SIG-M5 (cell line): ENCODE measurements at places on chromosomes 4 and X.

GRCh38 chr4:158163941-158164767 lies 8.7 kb downstream of the GASK1B start:
- DNase-seq: no peak

DNA sequence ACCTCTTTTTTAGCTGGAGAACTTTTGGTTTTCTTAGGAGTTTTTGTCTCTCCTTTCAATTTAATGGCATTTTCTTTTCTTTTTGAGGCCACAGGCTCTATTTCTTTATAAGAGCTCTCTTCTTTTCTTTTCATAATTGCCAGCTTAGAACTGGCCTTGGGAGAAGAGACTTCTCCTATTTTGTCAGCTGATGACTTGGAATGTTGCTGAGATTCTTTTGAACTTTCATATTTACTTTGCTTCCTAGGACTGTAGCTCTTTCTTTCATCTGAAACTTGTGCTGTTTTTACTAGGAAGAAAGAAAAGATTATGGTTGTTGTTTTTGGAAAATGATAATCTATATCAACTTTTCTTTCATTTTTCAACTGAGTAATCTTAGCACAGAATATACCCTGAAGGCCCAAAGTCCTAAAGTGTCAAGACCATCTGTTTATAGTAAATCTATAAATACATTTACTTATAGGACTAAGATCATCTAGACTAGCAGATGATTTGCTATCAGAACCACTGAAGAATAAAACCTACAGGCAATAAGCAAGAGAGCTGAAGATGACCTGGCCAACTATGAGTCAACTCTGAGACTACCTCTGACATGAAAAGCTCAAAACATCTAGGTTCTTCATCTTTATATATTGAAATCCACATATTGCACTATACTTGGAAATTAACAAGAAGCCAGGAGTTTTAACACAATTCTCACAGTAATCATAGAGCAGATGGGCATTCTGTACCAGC lies 45.6 kb downstream of the RFC1 start:
- DNase-seq: no peak

DNA sequence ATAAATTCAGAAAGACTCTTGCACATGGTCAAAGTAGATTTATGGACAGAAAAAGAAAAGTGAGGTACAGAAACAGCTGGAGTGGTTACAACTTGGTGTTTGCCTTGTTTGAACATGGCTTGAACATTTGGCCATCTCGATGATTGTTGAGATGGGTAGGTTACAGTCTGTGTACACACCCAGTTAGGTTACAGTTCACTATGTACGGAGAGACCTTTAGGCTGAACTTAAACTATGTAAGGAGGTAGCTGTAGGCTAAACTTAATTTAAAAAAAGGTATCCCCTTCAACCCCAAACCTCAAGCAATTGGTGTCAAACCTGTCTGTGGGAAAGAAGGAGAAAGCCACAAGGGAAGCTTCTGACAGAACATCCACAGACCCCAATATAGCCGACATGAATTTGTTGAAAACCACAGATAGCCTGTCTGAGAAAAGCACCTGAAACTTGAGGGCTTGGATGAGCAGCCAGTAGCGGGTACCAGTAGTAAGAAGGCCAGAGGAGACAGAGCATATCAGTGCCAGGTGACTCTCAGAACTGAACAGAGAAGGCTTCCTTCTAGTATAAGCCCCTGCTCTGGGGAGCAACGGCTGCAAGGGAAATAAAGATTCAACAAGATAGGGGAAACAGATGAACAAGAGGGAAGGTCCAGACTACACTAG lies 247.9 kb upstream of the GALNTL6 start:
- no peak for DNase-seq

DNA sequence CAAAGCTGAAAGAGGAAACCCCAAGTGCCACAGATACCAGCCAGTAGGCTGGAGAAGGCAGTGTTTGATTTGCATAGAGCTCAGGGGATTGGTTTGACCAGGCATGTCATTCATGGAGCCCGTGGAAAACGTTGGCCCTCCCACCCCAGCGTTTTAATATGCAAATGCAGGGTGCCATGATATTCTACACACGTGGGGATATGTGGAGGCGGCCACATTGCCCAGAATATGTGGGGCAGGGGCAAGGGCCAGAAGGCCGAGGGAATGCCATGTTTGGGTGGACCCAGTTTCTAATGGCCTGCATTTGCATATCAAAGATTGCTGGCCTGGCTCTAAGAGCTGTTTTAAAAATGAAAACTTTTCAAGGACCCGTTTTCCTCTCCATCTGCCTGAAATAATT lies 71.1 kb downstream of the MAP9 start:
- no peak for DNase-seq

- DNase-seq: no peak
Observed at GRCh38 chr4:52799813-52800212, 48.6 kb upstream of the ERVMER34-1 start.

DNA sequence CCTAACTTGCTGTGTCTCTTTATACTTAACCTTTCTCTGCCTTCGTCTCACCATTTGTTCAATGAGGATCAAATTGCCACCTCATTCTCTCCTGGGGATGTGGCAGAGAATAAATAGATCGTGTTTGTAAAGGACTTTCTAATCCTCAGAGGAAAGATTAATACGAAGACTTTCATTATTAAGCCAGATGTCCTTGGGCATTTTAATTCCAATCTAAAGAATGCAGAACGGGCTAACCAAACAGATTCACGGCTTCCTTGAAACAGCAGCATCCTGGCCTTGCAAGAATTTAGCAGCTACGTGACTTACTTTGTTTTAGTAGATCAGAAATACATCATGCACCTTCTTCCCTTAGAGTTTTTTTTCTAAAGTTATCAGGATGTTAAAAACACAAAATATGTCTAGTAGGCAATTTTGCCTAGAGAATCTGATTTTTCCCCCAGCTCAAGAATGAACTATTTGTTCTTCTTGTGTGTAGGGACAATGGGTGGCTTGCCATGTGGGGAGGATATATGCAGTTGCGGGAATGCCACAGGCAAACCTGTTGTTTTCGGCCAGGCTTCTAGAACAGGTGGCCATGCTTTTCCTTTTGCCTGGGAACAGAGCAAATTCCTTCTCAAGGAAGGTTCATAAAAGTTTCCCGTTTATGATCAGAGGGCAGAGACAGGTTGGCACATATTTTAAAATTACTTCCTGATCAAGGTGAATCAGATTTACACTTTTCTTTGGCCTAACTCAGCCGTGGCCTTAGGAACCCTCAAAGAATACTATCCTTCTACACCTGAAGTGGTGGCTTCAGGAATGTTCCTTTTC lies 3.0 kb downstream of the MID1 start:
- DNase-seq: no peak

GRCh38 chrX:110858565-110858964 lies 62.9 kb upstream of the CHRDL1 start:
- DNase-seq: no peak

DNA sequence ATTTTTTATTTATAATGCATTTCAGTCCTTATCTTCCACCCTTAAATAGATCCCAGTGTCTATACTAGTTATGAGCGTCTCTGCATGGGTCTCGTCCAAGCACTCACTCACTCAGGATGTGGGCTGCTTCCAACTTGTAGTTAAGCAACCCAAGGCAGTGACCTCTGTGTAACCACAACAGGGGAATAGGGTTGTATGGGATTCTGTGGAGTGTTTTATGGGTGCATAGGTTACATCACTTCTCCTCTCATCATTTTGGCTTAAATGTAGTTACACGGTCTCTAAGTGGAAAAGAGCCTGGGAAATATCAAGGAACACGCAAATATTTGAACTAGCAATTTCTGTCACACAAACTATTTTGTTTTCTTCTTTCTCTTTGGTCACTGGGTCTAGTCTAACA lies 931.0 kb downstream of the STIM2 start:
- DNase-seq: no peak

GRCh38 chr4:183505611-183506388 lies 942 bp downstream of the ING2 start:
- DNase-seq: no peak

- no peak for DNase-seq
Observed at GRCh38 chr4:577499-578450, 1.7 kb upstream of the TMEM271 start.
